Inflammatory macrophage treated with lipopolysaccharide for 1 hour (primary cell): ENCODE measurements at places on chromosomes 6 and 20.

DNA sequence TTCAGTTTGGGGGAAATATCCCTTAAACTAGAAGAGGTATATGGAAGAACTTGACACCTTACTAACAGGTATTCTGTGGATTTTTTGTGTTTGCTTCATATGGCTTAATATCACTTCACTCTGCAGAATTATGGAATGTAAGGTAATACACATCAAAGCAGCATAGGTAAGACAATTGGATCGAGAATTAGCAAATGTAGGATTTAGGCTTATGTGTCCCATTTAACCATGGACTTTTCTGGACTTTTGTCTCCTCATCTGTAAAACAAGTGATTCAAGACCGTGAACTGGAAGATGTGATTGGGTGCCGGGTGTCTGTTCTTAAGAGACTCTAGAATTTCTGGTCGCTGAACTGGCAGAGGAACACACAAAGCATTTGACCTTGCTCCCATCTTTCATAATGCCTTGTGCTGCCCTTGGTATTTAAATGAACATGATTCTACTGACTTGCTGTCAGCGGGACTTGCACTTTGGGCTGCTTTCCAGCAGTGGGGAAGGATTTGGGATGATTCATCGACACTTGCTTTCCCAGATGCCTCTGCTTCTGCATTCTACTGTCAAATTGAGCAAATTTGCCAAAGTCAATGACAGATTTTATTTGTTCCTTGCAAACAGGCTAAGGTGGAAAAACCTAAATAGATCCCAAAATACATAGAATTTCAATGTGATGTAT, 199.8 kb downstream of the PLCB1 start:
- DNase-seq: peak; percentile 53

GRCh38 chr20:32447136-32448027, 89.3 kb downstream of the ASXL1 start:
- no peak for DNase-seq

GRCh38 chr6:170248111-170248805, 42.6 kb downstream of the DLL1 start:
- no peak for DNase-seq

- DNase-seq: peak; percentile 84
Measured at GRCh38 chr6:132483779-132484679, 28.9 kb downstream of the STX7 start.

DNA sequence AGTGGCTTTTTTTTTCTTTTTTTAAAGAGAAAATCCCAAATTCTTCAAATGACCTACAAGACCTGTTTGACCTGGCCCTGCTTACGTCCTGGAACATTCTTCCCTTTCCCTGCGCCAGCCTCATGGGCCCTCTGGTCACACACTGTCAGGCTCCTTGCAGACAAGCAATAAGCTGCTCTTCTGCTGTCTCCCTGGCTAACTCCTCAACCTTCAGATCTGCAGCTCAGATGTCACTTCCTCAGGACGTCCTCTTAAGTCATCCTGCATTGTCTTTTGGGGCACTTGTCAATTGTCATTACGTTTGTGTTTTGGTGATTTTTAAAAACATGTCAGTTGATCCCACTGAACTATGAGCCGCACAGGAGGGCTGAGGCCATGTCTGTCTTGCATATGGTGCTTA, 28.9 kb upstream of the SLC35D3 start:
- no peak for DNase-seq

- DNase-seq: no peak
Measured at GRCh38 chr6:45619211-45619760, 241.6 kb upstream of the SUPT3H start.

DNA sequence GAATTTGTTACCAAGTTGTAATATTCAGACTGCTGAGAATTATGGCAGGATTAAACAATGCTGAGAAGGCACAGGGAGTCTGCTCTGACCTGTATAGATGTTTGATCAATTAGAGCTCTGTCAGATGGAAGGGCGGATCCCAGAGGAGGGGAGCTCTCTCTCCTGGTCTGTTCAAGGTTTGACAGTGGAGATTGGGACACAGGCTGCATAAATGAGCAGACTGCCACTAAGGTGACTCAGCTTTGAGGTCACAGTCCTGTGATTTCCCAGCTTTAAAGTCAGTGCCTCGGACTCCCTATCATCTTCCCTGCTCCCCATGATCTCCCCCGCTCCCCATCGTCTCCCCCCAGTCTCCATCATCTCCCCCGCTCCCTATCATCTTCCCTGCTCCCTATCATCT, 59.2 kb upstream of the SLC22A23 start:
- DNase-seq: no peak

DNA sequence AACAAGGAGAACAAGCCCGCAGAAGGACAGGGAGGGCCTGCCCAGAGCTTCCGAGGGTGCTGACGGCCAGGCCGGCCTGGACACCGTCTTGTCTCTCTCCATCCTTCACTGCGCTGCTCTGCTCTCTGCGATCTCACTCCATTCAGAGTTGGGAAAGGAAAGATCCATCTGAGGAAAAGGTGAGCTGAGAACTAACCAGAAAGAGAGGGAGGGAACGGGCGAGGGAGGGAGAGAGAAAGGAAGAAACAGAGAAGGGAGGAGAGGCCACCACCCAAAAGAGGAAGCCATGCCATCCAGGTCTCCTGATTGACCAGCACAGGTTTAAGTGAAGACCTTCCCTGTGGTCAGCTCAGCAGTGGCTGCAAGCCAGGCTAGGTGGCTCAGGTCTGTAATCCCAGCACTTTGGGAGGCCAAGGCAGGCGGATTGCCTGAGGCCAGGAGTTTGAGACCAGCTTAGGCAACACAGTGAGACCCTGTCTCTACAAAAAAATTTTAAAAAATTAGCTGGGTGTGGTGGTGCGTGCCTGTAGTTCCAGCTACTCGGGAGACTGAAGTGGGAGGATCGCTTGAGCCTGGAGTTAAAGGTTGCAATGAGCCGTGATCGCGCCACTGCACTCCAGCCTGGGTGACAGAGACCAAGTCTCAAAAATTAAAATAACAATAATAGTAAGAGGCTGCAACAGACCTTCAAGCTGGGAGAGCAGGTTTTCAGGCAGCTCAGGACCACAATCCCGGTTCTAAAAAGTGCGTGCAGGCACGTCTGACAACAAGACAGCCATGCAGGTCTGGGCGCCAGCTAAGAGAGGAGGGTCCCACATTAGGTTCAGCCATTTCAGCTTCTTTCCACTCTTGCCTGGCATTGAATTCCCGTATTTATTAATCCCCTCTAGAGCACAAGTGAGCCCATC, 34.2 kb upstream of the DLGAP4 start:
- DNase-seq: no peak
